ENCODE measurements at places on chromosomes 11 and 22.

GRCh38 chr11:16018931-16019330, 337.4 kb downstream of the SOX6 start:
- no peak for DNase-seq

- DNase-seq = no peak
Measured at GRCh38 chr22:24063361-24063760, 52.3 kb downstream of the CABIN1 start.

GRCh38 chr22:21791635-21792625, 56.3 kb upstream of the YPEL1 start:
- DNase-seq = peak; percentile 19

DNA sequence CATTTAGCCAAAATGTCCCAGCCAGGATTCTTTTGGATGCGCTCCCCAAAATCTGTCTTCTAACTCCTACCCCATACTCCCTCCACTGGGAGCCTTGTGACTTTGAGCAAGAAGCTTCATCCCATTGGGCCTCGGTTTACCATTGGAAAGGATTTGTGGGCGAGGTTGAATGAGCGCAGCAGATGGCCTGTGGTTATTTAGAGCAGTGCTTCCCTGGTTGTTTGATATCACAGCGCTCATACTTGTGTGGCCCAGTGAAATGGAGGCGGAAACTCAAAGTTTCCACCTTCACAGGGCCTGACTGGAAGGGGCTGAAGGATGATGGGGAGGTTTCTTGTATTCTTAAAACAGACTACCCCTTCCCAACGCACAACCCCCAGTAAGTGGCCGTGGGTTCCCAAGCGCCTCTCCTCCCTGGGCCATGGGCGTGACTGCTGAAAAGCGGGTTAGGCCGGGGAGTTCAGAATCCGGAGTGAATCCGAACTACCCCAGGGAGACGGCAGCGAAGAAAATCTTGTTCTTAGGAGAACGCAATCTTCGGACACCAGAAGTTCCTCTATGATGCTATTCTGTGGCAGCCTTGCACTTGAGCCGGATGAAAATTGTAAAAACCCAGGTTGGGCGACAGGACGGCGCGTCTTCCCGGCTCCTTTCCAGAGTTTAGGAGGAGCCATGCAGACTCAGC, 1.2 kb upstream of the ATF4 start:
- no peak for DNase-seq

DNA sequence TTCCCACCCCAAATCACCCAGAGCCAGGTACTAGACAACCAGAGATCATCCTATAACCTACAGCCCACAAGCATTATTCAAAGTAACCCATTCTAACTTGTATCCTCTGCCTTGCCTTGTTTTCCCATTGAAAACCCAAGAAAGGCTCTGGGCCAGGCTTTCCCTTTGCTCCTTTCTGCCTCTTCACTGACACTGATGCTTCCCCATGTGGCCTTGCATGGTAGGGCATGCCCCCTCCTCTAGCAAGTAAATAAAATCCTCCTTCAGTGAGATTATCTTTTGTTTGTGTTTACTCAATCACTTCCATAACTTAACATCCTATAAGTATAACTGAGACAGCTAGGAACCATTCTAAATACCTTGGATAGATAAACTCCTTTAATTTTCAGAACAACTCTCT, 65.6 kb upstream of the FAR1 start:
- DNase-seq = no peak

DNA sequence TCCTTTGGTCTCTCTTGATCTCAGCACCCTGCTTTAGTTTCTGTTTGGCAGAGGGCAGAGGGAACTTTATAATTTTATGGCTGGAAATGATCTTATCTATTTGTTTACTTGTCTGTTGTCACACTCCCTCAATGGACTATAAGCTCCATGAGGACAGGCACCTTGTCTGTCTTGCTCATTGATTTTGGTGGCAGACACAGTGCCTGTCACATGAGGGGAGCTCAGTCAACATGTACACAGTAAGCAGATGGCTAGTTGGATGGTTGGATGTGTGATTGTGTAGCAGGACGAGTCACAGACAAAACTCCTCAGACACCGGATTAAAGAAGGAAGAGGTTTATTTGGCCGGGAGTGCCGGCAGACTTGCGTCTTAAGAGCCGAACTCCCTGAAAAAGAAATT, 80.4 kb downstream of the MYO18B start:
- DNase-seq = no peak

GRCh38 chr11:130131961-130132850, 27.4 kb upstream of the ST14 start:
- DNase-seq = peak; percentile 66

- no peak for DNase-seq
Measured at GRCh38 chr11:84136926-84137325, 850.8 kb upstream of the CCDC90B start.

DNA sequence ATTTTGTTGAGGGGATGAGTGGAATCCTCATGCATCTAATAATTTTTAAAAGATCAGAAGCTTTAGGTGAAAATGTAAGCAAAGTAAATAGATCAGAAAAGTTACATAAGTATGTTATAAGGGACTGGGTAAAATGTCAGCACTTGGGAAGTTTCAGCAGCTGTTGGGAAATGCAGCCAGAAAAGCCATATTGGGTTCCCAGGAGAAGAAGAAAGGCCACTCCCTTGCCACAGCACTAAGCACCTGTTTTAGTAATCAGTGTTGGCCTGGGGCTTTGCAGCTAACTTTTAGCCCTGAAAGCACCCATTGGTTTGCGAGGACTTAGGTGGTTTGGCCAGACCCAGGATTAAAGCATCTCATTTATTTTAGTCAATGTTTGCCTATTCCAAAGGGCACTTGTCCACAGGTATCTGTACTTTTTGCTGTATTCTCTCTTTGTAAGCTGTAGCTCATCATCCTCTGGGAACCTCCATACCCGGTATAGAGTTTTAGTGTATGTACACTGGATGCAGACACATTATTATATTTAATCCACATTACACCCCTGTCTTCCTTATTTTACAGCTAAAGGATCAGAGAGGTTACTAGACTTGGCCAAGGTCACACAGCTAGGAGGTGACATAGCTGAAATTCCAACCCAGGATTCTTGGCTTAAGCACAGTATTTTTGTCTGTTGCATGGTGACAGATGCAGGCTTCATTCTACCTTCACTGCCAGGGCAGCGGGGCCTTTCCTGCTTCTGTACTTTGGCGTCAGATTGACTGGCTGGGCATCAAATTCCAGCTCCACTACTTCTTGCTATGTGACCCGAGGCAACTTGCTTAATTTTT, 127.7 kb upstream of the SESN3 start:
- no peak for DNase-seq

DNA sequence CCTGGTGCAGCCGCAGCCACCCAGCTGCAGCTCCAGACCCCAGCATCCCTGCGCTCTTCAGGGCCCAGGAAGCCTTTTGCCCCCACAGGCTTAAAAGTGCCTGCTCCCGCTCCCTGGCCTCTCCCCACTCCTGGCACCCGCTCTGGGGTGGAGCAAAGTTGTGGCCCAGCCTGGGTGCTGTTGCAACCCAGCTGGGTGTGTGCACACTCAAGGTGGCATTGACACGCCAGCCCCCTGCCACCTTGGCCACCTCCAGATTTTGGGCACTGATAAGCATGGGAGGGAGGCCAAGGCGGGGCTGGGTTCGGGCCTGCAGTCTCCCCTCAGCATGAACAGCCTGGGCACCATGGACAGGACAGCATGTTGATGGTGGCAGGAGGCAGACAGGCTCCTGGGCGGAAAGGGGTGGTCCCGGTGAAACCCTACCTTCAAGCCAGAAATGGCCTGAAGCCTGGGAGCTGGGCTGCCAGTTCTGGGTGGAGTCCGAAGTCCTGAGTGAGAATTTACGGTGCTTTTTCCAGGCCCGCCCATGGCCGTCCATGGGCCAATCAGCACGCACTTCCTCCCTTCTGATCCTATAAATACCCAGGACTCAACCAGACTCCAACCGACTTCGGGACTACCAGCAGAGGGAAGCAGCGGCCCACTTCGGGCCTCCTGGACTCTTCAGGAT, 23.6 kb upstream of the RNASEH2C start:
- no peak for DNase-seq
